Tongue (tissue), 3 donors: ENCODE measurements at places on chromosomes 16 and 17.

- DNase-seq = no peak
Observed at GRCh38 chr16:27706156-27706865, 156.4 kb downstream of the KATNIP start.

DNA sequence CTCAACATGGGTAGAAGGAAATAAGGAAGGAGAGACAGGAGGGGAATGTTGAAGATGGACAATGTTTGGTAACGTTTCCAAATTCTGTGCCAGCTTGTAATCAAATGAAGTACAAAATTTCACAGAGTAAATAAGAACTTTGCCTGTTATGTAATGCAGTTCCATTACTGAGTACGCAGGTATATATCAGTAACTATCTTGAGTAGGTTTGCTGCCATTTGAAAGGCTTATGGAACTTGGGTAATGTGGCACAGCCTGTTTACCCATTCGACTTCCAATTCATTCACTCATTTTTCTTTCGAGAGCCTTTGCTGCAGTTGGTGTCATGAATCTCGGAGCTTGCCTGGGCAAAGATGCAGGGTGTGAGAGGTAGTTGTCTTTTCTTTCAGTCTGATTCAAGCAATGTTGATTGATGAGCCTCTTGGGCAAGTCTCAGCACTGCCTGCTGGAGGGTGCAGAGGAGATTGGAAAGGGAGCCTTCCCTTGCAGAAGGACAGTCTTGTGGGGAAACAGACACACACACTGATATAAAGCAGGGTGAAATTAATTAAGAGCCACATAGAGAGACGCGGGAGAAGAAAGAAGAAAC, 53.4 kb downstream of the ZNF18 start:
- peak; percentile 37 for DNase-seq

DNA sequence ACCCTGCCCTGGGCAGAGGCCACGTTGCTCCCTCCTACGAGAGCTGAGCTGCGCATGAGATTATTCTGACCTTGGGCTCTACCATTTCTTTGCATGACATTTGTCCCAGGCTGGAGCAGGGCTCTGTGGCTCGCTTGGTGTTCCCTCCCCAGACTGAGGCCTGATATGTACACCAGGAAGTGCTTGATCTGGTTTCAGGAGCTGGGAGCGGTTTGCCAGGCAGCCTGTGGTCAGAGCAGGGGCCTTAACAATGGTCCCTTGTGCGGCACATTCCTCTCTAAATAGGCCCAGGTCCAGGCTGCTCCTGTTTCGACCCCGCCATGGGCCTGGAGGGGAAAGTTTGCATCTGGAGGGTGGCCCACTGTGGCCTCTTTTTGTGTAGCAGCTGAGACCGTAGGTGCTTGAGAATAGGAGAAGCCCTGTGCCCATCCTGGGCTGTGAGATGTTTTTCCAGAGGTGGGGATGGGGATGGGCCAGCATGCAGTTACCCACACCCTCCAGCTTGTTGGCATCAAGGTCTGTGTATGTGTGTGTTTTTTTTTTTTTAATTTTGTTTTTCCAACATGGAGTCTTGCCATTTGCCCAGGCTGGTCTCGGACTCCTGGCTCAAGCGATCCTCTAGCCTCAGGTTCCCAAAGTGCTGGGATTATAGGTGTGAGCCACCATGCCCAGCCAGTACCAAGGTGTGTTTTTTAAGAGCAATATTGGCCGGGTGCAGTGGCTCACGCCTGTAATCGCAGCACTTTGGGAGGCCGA, 253.9 kb downstream of the SEC14L1 start:
- peak; percentile 82 for DNase-seq

GRCh38 chr17:50060951-50061712, 5.2 kb downstream of the ITGA3 start:
- peak; percentile 96 for DNase-seq

- DNase-seq = no peak
Observed at GRCh38 chr16:23650674-23651416, 9.6 kb downstream of the DCTN5 start.

DNA sequence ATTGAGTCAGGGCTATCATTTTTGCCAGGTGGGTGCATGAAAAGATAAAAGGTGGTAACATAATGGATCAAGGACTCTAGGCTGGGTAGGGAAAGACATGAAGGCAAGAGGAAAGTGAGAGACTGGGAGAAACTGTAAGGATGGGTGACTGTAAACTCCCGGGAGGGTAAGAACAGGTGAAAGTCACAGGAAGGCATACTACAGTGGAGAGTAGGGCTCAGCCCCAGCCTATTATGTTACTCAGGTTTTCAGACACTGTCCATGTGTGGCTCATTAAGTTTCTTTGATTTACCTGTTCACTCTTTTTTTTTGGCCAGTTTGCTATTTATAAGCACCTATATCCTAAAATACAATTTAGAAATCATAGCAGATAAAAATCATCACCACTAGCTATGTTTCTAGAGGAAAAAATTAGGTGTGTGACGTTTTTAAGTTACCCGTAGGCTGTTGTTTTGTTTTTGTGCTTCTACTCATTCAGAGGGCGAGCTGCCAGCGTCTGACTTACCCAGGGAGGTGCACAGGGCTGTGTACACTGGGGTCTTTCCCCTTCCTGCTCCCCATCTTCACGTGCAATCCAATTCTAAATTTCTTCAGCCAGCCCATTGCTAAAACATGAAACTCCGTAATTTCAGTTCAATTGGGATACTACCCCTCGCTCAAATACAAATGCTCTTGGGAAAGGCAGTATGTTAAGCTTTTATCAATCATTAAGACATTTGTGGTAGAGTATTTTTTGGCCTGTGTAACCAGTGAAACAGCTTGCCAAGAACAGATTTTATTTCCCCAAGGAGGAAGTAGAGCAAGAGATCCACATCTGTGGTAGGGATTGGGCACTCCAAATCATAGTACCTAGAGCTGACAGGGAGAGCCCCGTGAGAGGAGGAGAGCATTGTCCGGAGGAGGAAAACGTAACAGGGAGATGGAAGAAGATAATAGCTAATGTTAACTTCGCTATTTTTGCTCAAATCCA, 21.7 kb upstream of the VWA3A start:
- no peak for DNase-seq
